ENCODE measurements at places on chromosomes 2 and 18.

DNA sequence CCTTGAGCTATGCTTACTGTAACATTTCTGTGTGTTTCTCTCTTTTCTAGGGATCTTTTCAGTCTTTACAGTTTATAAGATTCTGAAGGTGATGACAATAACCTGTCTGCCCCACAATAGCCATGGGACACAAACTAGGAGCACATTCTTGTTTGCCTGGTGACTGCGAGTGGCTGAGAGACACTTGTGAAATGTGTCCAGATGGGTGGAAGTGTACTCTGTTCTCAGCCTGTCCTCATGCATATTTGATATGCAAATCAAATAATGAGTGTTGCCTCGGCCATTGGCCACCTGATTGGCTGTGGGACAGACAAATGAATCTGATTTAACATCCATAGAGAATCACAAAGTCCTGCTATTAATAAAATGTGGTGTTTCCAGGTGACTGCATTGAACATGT lies 246.2 kb downstream of the HNMT start:
- H3K36me3 ChIP-seq: peaks cover 7% of the 10 kb centered on the region
- no peak overlapping the region for H3K4me3 ChIP-seq
- H3K27ac ChIP-seq: no peak overlapping the region
- H3K4me1 ChIP-seq: no peaks in the 10 kb centered on the region

DNA sequence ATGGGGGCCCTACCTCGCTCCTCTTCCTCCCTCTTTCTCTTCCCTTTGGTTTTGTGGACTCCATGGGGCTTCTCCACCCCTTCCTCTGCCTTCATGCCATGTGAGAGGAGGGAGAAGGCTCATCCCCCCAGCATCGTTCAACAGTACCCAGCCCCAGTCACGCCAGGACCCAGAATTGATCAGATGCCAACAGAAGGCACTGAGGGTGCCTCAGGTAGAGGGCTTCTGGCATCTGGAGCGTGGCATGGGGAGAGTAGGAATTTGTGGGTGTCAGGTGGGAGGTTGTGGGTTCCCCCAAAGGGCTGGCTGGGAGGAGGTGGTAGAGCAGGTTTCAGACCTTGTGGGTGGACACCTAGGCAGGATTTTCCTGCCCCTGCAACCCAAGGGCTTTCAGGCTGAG lies 122.0 kb downstream of the TWIST2 start:
- peaks cover 3% of the 10 kb centered on the region for H3K4me1 ChIP-seq
- H3K27ac ChIP-seq: no peak overlapping the region
- H3K36me3 ChIP-seq: peaks cover 2% of the 10 kb centered on the region

DNA sequence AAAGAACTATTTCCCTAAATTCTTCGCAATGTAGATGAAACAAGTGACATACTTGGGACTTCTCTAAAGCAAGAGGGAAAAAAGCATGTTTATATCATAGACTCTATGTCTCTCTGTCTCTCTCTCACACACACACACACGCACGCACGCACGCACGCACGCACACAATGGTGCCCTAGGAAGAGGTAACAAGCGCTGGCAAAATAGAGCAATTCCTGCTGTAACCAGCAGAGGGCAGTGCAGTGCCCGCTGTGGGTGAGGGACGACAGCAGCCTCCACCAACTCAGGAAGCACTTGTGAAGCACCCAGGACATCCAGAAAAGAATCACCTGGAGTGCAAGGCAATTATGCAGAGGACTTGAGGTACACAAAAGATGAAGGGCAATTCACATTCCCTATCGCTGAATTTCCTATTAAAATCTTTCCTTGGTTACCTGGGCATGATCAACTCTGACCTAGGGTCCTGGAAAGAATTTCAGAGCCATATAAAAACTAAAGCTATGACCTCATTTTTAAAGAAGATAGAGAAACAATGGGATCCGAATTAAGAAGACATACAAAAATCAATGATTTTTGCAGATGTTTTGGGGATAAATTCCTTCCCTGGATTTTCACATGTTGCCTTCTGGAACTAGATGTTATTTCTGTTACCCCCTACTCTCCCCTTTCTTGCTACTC lies 166.4 kb downstream of the PDE11A start:
- H3K4me1 ChIP-seq: peaks cover 5% of the 10 kb centered on the region
- H3K4me3 ChIP-seq: no peak overlapping the region
- no peaks in the 10 kb centered on the region for H3K36me3 ChIP-seq
- peak; percentile 3 for DNase-seq

GRCh38 chr2:3450385-3451010 lies 68.8 kb downstream of the ADI1 start:
- DNase-seq: no peak
- no peak overlapping the region for H3K4me3 ChIP-seq
- H3K36me3 ChIP-seq: peaks cover 26% of the 10 kb centered on the region
- no peaks in the 10 kb centered on the region for H3K27me3 ChIP-seq
- no peak overlapping the region for H3K27ac ChIP-seq

DNA sequence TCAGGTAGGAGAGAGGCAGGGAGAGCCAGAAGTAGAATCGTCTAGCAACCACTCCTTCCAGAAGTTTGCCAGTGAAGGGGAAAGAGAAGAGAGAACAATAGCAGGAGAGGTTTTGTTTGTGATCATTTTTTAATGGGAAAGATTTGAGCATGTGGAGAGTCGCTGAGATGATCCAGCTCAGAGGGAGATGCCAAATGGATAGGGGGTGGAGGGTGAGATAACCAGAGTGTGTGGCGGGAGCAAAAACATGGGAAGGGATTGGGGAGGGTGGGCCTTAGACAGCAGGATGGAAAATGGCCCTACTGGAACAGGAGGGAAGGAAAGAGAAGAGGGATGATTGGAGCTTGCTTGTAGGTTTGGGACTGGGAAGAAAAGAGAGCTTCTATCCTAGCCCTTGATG lies 269.8 kb downstream of the GLI2 start:
- no peaks in the 10 kb centered on the region for H3K27me3 ChIP-seq
- no peak for DNase-seq
- no peak overlapping the region for H3K4me3 ChIP-seq
- H3K4me1 ChIP-seq: no peaks in the 10 kb centered on the region

DNA sequence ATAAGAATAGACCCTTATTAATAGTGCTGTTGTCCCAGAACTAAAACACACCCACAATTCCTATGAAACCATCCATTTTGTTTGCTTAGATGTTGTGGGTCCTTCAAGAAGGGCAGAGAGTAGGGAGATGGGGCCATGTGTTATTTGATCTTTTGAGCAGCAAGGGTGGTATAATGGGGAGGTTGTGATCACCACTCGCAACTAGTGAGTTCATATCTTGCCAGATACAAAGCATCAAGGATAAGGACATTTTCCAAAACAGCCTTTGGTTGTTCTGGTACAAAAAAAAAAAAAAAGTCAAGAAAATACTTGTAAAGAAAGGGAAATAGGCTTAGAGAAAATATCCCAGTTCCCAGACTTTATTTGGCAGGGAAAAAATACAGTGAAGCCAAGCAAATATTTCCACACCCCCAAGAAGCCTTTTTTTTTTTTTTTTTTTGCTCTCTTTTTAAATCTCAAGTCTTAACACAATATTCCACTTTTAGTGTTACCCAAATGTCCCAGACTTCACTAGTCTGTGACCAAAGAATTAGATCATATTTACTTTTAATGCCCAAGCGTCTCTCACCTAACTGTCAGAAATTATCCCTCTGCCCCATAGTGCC lies 54.1 kb downstream of the ANTXR1 start:
- DNase-seq: no peak
- no peaks in the 10 kb centered on the region for H3K4me1 ChIP-seq
- no peak overlapping the region for H3K27ac ChIP-seq
- no peaks in the 10 kb centered on the region for H3K36me3 ChIP-seq

DNA sequence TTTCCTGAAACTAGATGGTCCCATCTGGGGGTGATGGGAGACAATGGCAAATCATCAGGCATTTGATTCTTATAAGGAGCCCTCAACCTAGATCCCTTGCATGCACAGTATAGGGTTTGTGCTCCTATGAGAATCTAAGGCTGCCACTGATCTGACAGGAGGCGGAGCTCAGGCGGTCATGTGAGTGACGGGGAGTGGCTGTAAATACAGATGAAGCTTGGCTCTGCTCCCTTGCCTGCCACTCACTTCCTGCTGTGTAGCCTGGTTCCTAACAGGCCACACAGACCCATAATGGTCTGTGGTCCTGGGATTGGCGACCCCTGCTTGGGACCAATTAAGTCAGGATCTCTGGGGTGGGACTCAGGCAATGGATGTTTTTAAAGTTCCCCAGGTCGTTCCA lies 293.4 kb downstream of the ZNF521 start:
- no peak for DNase-seq
- H3K4me3 ChIP-seq: no peak overlapping the region
- H3K4me1 ChIP-seq: no peaks in the 10 kb centered on the region
- H3K36me3 ChIP-seq: no peaks in the 10 kb centered on the region
- no peak overlapping the region for H3K27ac ChIP-seq

GRCh38 chr2:150872756-150873395 lies 385.4 kb upstream of the RND3 start:
- H3K4me1 ChIP-seq: no peaks in the 10 kb centered on the region
- H3K36me3 ChIP-seq: no peaks in the 10 kb centered on the region
- no peak overlapping the region for H3K4me3 ChIP-seq
- DNase-seq: no peak
- no peaks in the 10 kb centered on the region for H3K27me3 ChIP-seq
- no peak overlapping the region for H3K27ac ChIP-seq

- no peaks in the 10 kb centered on the region for H3K4me1 ChIP-seq
- H3K27ac ChIP-seq: no peak overlapping the region
- no peak overlapping the region for H3K4me3 ChIP-seq
- no peak for DNase-seq
- no peaks in the 10 kb centered on the region for H3K27me3 ChIP-seq
- H3K36me3 ChIP-seq: no peaks in the 10 kb centered on the region
Measured at GRCh38 chr2:195434346-195434745, 222.7 kb upstream of the SLC39A10 start.

- peak overlapping the region; percentile 80 for H3K27ac ChIP-seq
- H3K36me3 ChIP-seq: peaks cover 26% of the 10 kb centered on the region
Measured at GRCh38 chr2:30155889-30156658, 9.3 kb downstream of the YPEL5 start.

GRCh38 chr2:1004398-1004797 lies 53.7 kb downstream of the SNTG2 start:
- H3K27ac ChIP-seq: no peak overlapping the region
- H3K4me3 ChIP-seq: no peak overlapping the region
- no peaks in the 10 kb centered on the region for H3K36me3 ChIP-seq
- peaks cover 5% of the 10 kb centered on the region for H3K27me3 ChIP-seq

DNA sequence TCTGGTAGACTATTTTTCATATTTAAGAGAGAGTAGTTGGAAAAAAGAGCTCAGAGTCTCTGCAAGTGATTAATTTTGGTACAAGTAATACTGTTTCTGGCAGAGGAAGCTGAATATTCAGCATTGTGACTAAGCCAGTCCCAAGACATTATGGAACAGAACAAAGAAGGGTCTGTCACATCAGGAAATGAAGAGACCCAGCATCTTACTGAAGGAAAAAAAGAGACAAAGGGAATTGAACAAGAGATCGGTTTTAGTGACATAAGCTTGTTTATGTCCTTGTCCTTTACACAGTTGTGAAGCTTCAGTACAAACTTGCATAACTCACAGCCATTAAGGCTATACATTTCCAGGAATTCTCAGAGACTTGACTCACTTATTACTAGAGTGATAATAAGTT lies 568.5 kb upstream of the SLC8A1 start:
- no peak overlapping the region for H3K27ac ChIP-seq
- H3K4me1 ChIP-seq: no peaks in the 10 kb centered on the region
- H3K27me3 ChIP-seq: no peaks in the 10 kb centered on the region
- no peak for DNase-seq

DNA sequence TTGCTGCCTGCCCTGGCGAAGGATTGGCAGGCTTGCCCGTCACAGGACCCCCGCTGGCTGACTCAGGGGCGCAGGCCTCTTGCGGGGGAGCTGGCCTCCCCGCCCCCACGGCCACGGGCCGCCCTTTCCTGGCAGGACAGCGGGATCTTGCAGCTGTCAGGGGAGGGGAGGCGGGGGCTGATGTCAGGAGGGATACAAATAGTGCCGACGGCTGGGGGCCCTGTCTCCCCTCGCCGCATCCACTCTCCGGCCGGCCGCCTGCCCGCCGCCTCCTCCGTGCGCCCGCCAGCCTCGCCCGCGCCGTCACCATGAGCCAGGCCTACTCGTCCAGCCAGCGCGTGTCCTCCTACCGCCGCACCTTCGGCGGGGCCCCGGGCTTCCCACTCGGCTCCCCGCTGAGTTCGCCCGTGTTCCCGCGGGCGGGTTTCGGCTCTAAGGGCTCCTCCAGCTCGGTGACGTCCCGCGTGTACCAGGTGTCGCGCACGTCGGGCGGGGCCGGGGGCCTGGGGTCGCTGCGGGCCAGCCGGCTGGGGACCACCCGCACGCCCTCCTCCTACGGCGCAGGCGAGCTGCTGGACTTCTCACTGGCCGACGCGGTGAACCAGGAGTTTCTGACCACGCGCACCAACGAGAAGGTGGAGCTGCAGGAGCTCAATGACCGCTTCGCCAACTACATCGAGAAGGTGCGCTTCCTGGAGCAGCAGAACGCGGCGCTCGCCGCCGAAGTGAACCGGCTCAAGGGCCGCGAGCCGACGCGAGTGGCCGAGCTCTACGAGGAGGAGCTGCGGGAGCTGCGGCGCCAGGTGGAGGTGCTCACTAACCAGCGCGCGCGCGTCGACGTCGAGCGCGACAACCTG lies at the start of gene DES:
TSS of gene DES (plus strand) at position 223 of the 857 bp plus-strand sequence. CDS start at position 309, 86 bp downstream.
- peak within 1 kb of the TSS; percentile 67 for H3K27ac ChIP-seq
- H3K36me3 ChIP-seq: no peaks in the 10 kb centered on the region
- no peaks in the 10 kb centered on the region for H3K4me1 ChIP-seq
- no peak for DNase-seq
- no peak within 1 kb of the TSS for H3K4me3 ChIP-seq

GRCh38 chr18:21100146-21100545 lies 11.5 kb downstream of the ROCK1 start:
- no peaks in the 10 kb centered on the region for H3K36me3 ChIP-seq
- DNase-seq: no peak
- H3K4me3 ChIP-seq: peak overlapping the region; percentile 37
- H3K27ac ChIP-seq: peak overlapping the region; percentile 71

DNA sequence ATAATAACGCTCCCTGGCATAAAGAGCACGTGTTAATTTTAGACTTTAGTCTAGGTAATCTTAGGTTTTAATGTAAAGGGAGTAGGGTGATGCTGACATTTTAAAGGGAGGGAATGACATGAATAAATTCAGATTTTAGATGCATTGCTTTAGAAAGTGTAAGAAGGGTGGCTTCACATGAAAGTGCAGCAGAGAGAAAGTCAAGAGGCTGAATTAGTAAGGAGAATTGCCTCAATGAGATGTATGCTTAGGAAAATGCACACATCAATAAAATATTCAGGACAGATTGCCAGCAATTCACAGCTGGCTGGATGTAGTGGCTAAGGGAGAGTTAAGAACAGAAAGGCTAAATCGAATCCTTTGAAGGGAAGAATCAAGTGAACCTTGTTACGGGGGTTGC lies 165.5 kb upstream of the CDH19 start:
- no peaks in the 10 kb centered on the region for H3K4me1 ChIP-seq
- H3K27me3 ChIP-seq: no peaks in the 10 kb centered on the region
- no peaks in the 10 kb centered on the region for H3K36me3 ChIP-seq
- no peak overlapping the region for H3K27ac ChIP-seq

- peaks cover 8% of the 10 kb centered on the region for H3K36me3 ChIP-seq
- H3K4me3 ChIP-seq: peak overlapping the region; percentile 59
- peaks cover 52% of the 10 kb centered on the region for H3K4me1 ChIP-seq
- H3K27ac ChIP-seq: peak overlapping the region; percentile 91
Measured at GRCh38 chr2:54635554-54636152, 87.8 kb upstream of the EML6 start.

All from naive B cell (primary cell).